ENCODE measurements at places on chromosomes 6 and 20. TPM values are rescaled to one million over a fixed set of nuclear protein-coding genes. Genes with fewer than 3 reads are reported as not detected.

GRCh38 chr6:138517635-138518034 lies 18.3 kb upstream of the NHSL1 start:
- peaks cover 9% of the 10 kb centered on the region for H3K4me1 ChIP-seq
- peaks cover 5% of the 10 kb centered on the region for H3K27me3 ChIP-seq
- H3K4me3 ChIP-seq = no peak overlapping the region
- peaks cover 6% of the 10 kb centered on the region for H3K36me3 ChIP-seq

GRCh38 chr6:2841264-2842138 lies at the start of gene SERPINB1:
SERPINB1 (minus strand) TSS chr6:2841863; CDS start chr6:2840586, 1,277 bp downstream.
- peak within 1 kb of the TSS; percentile 98 for H3K27ac ChIP-seq
- DNase-seq = peak; percentile 88
- H3K4me1 ChIP-seq = peaks cover 17% of the 10 kb centered on the region

DNA sequence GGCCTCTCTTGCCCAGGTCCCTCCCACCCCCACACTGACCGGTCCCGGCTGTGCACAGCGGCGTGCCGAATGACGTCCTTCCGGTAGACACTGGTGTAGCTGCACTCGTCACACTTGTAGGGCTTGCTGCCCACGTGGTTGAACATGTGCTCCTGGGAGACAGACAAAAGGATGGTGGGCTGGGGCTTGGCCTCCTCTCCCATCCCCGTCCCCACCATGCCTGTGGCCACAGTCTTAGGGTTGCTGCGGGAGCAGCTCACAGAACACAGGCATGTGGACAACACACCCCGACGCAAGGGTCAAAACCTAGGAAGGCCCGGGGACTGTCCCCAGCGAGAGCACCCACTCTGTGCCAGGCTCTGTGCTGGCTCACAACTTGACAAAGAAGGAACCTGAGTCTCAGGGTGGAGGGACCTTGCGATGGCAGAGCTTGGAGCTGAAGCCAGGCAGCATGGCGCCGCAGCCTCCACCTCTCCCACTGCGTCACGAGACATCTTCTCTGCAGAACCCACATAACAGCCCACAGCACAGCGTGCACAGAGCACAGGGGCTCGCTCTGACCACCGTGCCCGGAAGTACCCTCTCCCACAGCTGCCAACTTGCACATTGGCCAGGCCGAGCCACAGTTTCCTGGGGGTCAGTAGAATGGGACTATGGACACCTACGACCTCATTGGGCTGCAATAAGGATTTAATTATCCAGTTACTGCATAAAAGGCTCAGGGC lies 9.8 kb downstream of the ZNF335 start:
- H3K4me3 ChIP-seq = no peak overlapping the region
- peaks cover 5% of the 10 kb centered on the region for H3K36me3 ChIP-seq
- no peak for DNase-seq
- H3K27ac ChIP-seq = no peak overlapping the region

DNA sequence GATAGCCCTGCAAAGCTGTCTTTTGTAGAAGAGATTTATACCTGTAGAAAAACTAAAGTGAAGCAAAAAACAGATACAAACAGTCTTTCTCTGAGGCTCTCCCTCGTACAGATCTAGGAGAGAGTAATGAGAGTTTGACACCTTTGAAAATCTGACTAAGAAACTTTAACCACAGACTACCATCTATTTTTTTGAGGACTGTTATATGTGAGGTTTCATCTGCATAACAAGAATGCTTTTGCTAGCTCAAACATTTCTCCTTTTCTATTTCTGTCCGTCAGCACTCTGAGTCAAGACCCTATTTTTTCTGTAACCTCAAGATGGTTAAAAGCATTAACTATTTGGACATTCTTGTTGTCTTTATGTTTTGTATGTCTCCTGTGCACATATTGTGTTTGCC lies 193.0 kb downstream of the BTBD3 start:
- no peak overlapping the region for H3K27ac ChIP-seq
- no peak overlapping the region for H3K4me3 ChIP-seq
- H3K36me3 ChIP-seq = no peaks in the 10 kb centered on the region
- no peaks in the 10 kb centered on the region for H3K4me1 ChIP-seq
- DNase-seq = no peak
- no peaks in the 10 kb centered on the region for H3K27me3 ChIP-seq

GPR6 gene
- total RNA-seq = not detected

DNA sequence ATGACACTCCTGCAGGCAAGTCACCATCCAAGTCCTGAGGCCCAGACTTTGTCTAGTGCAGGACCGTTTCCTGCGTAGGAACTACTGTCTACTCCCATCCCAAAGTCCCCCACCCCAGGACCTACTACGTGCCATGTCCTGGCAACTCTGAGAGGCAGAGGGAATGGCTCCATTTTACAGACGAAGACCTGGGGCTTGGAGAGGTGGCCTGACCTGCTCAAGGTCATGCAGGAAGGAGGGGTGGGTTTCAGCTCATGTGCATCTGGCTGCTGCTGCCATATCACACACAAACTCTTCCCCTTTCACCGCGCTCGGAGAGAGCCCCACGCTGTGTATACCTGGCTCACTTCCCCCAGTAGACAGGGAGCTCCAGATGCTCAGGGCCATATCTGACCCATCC lies 1.2 kb upstream of the NOL4L start:
- H3K4me3 ChIP-seq = peak overlapping the region; percentile 83
- H3K27ac ChIP-seq = peak overlapping the region; percentile 46

NNAT gene
- total RNA-seq = 1,047 TPM

DNA sequence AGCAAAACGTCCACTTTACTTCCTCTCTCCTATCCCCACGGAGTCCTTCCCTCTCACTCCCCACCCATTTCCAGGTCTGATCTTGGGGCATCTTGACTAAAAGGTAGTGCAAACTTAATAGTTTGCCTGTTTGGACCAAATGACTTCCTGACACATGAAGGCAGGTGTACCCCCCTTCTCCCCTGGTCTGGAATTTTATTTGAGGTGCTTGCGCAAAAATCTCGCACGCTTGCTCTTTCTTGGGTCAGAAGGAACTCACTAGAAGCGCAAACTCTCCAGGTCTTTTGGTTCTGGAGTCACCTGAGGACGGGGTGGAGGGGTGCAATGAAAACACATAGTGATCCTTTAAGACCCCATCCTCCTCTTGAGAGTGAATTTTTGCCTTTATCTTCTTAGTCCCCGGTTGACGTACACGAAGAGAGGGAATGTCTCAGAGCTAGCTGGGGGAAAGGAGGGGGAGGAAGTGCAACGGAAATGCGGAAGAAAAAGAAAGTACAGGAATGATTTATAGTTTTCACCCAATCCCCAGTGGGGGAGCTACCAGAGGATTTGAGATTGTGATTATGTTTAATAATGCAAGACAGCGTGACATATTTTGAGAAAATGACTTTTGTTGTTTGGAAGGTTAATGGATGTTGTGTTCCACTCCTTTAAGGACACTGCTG lies 4.9 kb downstream of the ADGRB3 start:
- no peaks in the 10 kb centered on the region for H3K36me3 ChIP-seq
- DNase-seq = no peak
- peaks cover 28% of the 10 kb centered on the region for H3K4me1 ChIP-seq
- H3K4me3 ChIP-seq = peak overlapping the region; percentile 58
- H3K27me3 ChIP-seq = peaks cover 10% of the 10 kb centered on the region

SLC22A7 gene
- 0.34 TPM for total RNA-seq

DNA sequence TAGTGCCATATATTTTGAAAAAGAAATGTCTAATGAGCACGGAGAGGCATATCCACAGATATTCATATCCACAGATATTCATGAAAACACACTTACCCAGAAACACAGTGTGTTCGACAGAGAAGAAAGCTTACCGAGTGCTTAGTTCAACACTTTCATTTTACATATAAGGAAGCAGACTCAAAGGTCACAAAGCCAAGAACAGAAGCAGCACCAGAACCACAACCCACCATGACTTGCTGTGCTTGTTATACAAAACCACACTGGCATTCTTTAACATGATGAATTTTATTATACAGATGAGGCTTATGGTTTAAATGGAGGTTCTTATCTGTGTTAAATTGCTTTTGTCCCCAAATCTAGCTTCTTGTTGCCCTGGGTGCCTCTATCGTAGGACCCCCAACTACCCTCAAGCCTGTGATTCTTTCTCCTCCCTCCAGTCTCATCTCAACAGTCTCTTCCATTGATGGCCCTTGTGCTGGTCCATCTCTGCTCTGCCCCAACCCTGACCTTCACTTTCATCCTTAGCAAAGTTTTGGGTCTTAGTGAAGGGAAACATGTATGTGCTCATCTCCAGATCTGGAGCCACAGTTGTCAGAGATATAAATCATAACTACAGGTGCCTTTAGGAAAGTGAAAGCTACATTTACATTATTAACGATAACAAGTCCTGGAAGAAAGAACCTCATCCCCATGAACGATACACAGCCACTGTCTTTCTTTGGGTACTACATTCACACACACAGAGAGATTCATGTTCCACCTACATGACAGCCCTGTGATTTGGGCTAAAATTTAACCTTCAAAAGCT lies 40.0 kb downstream of the SF3B5 start:
- no peak overlapping the region for H3K27ac ChIP-seq
- no peaks in the 10 kb centered on the region for H3K4me1 ChIP-seq
- no peak for DNase-seq
- no peaks in the 10 kb centered on the region for H3K36me3 ChIP-seq

GRCh38 chr6:111709615-111710398 lies 104.1 kb upstream of the TRAF3IP2 start:
- H3K4me3 ChIP-seq = peak overlapping the region; percentile 38
- H3K27me3 ChIP-seq = peaks cover 3% of the 10 kb centered on the region
- DNase-seq = peak; percentile 48
- peaks cover 44% of the 10 kb centered on the region for H3K4me1 ChIP-seq
- no peaks in the 10 kb centered on the region for H3K36me3 ChIP-seq

DNA sequence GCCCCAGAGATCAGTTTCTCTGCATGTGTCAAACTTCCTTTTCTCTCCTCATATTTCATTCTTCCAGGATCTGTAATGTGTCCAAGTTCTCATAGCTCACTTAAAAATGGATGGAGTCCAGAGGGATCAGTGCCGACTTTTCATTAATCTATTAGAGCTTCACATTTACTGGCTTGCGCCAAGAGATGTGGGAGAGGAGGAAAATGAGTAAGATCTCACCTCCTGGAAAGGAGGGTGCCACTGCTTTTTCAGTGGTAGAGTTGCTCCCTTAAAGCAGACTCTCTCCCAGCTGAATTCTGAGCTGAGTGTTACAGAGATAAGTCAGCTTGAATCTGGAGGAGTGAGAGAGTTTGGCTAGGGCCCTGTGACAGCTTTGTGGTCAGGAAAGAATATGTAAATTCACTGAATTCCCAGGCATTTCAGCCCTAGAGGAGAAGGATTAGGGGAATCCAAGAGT lies 175.9 kb downstream of the SOX4 start:
- H3K27ac ChIP-seq = peak overlapping the region; percentile 1
- H3K4me1 ChIP-seq = peaks cover 23% of the 10 kb centered on the region
- peaks cover 2% of the 10 kb centered on the region for H3K27me3 ChIP-seq
- DNase-seq = no peak

TP53TG5 gene
- total RNA-seq = not detected

Data from glutamatergic neuron (in vitro differentiated cells).